CD4-positive, alpha-beta T cell treated with Interleukin-17A for 4 hours (primary cell): ENCODE measurements at places on chromosomes 1 and 21.

GRCh38 chr1:94259635-94260289 lies 22.4 kb upstream of the ARHGAP29 start:
- DNase-seq, result no peak

DNA sequence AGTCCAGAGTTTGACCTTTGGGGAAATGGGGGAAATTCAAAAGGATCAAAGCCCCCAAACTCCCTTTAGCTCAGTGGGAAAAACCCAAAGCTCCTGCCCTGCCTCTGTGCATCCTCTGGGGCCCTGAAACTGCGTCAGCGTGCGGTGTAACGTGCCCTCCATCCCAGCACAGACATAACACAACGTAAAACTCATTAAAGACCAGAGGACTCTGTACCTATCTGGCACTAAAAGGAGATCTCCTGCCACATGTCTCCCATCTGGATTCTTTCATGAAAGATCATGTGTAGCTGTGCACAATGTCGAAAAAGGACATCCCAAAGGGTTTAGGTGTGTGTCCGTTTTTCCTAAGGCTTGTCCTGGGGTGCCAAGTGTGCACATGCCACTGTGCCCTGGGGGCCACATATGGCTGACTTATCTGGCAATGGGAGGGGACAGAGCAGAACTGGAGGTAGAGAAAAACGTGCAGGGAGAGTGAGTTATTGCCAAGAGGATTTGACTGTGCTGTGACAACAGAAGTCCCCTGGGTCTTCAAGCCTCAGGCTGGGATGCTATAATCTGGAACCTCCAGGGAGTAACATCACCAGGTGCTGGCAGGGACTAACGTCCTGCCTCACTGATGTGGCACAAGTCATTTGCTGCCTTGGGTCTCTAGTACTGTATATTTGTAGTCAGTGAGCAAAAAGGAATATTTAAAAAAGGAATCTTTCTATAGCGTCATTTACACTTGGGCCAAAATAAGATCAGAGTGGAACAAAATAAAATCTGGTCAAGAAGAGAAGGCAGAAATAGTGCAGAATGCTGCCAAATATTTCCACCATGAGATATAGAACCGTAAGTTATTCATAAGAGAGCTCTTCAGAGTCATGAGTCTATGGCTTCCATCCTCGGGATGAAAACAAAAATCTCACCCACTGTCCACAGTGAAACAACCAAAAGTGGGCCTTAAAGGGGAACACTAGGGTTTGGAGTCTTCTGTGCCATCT lies 52.3 kb downstream of the ITPKB start:
- DNase-seq, result no peak

GRCh38 chr1:81712425-81712824 lies 88.3 kb upstream of the ADGRL2 start:
- DNase-seq, result no peak

GRCh38 chr1:200670242-200671118 lies 773 bp upstream of the DDX59 start:
- no peak for DNase-seq

DNA sequence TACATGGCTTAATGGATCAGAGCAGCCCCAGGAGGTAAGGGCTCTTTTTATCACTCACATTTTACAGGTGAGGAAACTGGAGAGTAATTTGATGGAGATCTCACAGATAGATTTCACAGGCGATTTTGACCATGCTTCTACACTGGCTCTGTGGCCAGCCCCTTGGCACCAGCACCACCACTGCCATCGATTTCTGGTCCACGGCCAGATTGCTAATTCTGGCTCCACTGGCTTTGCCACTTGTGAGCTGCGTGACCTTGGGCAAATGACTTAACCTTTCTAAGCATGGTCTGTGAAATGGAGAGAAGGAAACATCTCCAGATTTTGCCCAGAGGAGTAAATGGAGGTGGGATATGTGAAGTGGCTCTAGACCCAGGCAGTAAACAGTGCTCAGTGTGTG lies 32.6 kb downstream of the KCNC4 start:
- no peak for DNase-seq

DNA sequence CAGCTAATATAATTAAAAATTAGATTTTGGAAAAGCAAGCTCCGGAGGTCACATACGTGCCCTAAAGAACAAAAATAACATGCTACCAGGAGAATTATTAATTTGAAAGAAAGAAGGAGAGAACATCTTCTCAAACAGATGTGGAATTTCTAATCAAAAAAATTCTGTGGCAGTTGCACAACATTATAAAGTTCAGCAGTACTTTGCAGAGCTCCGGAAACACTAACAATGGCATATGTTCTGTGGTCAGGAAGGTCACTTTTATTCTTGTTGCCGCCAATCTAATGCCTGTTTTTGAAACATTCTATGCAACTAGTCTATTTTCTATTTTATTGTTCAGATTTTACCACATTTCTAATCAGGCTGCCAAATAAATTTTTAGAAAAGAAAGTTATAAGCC lies 186.8 kb downstream of the SMYD3 start:
- no peak for DNase-seq

DNA sequence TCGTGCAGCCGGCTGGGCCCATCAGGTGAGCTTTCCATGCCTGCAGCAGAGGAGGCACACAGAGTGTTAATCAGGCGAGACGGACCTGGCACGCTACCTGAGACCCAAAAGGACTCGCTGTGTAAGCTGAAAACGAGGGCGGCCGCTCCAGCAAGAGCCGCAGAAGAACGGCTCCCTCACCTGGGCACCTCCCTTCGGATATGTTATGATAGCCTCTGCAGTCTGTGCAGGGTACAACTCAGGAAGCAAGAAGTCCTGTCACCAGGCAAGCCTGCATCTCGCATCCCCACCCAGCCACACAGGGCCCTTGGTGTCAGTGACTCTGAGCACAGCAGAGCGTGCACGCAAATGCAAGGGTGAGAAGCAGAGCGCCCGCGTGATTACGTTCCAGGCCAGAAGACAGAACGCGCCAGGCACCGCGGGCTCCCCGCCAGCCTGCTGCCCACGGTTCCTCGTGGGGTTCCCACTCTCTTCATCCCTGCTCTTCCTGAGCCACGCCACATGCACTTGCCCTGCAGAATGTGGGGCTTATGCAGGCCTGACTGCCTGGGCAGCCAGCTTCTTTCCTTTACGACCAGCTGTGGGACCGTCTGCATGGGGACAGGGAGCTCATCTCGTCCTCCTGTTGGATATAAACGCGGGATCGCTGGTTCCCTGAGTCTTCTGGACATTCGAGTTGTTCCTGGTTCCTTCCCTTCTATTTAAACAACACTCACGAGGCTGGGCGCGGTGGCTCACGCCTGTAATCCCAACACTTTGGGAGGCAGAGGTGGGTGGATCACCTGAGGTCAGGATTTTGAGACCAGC lies 20.2 kb upstream of the LRRC47 start:
- DNase-seq, result no peak

DNA sequence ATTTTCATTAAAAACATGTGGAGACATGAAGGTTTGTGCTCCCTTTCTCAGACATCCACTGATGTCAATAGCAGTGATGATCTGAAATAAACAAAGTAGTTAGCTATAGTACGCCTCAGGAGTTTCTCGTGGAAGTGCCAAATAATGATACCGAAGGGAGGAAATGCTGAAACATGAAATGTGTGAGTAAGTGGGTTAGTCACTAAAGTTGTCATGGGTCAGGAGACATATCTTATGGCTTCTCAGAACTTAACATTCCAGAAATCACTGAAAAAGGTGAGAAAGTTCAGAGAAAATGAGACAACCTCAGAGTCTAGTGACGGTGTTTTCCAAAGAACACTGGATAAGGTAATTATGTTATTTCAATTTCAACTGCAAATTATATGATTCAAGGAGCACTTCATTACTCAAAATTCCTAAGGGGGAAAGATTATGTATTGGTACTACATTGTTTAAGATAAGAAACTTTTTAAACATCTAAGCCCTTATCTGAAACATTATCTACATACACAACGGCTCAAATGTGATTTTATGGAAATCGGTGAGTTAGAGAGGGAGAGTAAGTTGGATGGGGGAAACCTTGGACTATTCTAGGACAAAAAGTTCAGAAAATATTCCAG lies 20.6 kb downstream of the NIBAN1 start:
- no peak for DNase-seq

- no peak for DNase-seq
Observed at GRCh38 chr1:49046305-49046704, 269.6 kb upstream of the BEND5 start.

- no peak for DNase-seq
Observed at GRCh38 chr1:118934706-118935105, 53.4 kb downstream of the TBX15 start.

DNA sequence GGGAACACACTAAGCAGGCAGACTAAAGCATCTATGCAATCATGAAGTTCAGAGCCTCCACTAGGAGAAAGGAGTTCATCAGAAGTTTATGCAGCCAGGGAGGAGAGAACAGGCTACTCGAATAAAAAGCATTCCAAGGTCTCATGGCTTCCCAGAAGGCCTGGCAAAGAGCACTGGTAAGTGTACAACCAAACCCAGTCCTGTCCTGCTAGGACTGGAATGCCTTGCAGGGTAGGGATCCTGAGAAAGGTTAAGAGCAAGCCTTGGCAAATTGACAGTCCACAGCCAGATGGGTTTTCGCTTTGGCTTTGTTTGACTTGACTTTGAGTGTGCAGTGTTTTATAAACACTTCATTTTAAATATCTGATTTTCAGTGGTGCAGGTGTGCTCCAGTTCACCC lies 133.6 kb upstream of the ATP1B1 start:
- no peak for DNase-seq

DNA sequence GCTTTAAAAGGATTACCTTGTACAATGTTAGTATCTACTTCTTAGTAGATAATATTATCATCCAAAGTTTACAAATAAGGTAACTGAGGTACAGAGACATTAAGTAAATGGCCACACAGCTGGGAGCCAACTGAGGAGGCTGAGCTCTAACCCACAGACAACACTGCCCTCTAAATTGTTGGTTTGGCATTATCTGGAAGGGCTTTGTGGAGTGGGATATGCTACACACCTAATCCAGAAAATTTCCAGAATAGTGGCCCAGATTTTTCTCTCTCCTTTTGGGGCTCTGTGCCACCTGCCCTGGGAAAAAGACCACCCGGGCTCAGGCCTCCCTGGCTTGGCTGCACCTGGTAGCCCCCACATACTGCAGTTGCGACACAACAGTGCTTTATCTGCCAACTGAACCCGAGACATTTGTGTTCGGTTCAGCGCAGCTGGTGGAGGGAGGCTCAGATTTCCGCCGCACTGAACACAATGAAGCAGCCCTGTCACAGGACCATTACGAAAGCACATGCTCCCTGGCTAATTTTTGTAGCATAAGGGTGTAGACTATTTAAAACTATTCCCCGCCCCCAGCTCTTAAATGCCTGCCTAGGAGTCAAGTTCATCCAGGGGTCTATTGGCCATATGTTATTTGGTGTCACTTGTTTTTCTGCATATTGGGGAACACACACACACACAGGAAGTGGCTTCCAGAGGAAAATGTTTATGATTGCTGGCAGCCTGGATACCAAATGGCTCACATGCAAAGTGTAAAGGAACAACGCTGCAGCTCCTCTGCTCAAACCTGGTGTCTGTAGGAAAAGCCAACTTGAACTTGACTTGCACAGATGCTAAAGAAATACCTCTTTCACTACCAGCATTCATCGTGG lies 92.3 kb upstream of the ESRRG start:
- no peak for DNase-seq

GRCh38 chr1:51331206-51332100 lies 1.1 kb upstream of the TTC39A start:
- no peak for DNase-seq

GRCh38 chr1:15948595-15949452 lies 27.1 kb downstream of the ZBTB17 start:
- DNase-seq, result peak; percentile 23

DNA sequence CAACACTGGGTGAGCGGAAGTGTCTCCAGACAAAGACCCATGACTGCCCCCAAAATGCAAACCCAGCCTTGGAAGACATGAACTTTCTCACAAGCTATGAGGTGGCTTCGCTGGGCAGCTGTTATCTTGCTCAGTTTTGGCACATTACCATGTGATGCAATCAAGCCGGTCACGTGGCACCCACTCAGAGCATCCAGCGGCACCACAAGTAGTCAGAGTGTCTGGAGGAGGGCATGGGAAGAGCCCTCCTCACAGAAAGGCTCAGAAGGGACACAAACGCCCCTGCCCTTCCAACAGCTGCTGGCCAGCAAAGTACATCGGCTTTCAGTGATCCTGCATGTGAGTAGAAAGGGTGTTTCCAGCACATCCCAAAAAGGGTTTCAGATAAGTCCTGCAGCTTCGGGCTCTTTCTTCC lies 145.5 kb upstream of the IRF2BP2 start:
- DNase-seq, result no peak

GRCh38 chr1:9929431-9930385 lies 13.5 kb downstream of the LZIC start:
- no peak for DNase-seq

DNA sequence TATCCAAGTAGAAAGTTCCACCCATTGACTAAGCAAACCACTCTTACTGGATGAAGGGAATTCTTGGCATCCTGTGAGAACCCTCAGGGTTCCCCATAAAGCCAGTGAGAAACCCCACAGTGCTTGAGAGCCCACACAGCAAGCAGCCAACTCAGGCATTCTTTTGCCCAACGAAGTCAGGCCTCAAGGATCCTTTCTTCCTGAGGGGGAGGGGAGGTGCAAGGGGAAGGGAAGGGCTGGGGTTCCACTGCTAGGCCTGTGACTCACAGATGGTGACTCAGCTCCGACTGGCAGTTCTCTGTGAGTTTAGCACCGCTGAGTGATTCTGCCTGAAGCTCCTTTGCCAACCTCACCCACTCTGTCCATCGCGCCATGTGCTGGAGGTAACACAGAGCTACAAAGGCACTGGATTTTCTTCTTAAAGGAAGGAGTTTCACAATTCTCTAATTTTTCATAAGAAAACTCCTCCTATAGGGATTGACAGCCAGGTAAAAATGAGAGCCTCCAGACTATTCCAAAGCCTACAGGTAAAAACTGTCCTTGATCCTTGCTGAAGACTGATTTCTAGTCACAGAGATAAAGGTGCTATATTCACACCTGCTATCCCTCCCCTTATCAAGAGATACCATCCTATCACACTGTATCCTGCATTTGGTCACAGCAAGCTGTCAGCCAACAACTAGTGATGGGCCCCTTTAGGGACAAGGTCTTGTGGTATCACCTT lies 4.8 kb downstream of the ENO1 start:
- DNase-seq, result peak; percentile 88
